Type B pancreatic cell (in vitro differentiated cells): ENCODE measurements at places on chromosomes 3 and 15. TPM values are rescaled to one million over a fixed set of nuclear protein-coding genes. Genes with fewer than 3 reads are reported as not detected.

Gene ATP13A5
- not detected in 2 replicates for total RNA-seq

Gene ZBED2
- 2.2 and 3.3 TPM in 2 replicates for total RNA-seq

Gene HCN4
- total RNA-seq: 3.8 and 6.6 TPM in 2 replicates

Gene PLS1
- 14.6 and 23.2 TPM in 2 replicates for total RNA-seq

Gene NTRK3
- total RNA-seq: 2.9 and 16.9 TPM in 2 replicates

Gene XXYLT1
- total RNA-seq: 10.4 and 27.0 TPM in 2 replicates

Gene RYR3
- total RNA-seq: 2.2 and 2.9 TPM in 2 replicates

GRCh38 chr3:143973259-143974021 lies 1.8 kb downstream of the DIPK2A start:
- no peak for DNase-seq

DNA sequence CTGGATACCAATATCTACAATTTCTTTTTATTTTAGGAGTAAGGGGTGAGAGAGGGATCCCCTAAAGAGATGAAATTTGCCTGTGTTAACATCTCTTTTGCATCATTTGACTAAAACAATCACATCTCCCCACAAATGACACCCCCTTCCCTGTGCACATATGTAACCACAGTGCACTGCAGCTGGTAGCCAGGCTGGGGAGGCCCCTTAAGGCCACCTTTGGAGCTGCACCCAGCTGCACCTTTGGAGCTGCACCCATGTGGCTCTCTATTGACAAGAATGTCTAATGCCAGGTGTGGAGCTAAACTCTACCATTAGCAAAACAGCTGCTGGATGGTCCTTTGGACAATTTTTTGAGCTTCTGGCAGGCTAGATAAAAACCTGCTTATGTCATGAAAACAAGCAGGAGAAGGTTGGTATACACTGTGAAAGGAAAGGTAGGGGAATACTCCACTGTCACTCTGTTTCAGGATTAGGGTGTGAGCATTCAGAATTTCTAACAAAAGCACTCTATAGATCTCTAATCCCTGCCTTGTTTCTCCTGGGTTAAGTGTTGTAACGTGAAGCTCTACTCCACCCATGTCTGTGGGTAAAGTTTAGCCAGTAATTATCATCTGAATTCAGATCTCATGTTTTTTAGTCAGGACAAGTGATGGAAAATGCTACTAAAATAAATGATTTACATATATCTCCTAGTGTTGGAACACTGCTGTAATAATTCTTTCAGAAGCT lies 52.1 kb downstream of the TFG start:
- no peak for DNase-seq

- DNase-seq: no peak
Measured at GRCh38 chr15:42056934-42057798, 36.3 kb upstream of the PLA2G4E start.

DNA sequence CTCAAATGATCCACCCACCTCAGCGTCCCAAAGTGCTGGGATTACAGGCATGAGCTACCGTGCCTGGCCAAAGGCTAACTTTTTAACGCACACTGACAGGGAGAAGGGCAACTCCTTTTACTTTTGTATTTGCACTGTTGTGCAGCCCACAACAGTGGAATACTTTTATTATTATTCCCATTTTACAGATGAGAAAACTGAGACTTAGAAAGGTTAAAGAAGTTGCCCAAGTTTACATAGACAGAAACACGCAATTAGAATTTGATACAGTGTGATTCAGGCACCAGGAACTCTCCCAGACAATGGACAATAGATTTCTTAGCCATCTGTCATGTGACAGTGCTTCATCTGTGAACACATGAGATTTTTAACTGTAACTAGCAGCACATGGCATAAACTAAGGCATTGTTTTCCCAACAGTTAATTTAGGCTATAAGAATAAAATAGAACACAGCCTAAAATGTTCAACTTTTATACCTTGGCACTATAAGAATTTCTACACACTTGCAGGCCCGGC lies 18.8 kb downstream of the STAG1 start:
- DNase-seq: no peak

GRCh38 chr3:15299036-15299435 lies 33.4 kb downstream of the SH3BP5 start:
- no peak for DNase-seq

DNA sequence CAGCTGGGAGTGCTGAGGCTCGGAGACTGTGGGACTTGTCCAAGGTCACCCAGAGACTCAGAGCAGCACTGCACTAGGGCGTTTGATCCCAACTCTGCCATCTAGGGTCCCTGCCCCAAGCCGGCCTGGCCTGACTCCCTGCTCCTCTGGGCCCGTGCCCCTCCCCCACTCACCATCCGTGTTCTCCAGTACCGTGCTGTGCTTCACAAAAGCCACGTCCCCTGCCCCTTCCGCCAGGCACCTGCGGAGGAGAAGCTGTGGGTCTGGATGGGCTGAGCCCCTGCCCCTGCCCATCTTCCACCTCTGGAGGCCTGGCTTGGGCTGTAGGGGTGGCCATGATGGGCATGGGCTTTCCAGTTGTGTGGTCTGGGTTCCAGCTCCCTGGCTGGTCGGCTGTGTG lies 8.4 kb downstream of the MELTF start:
- DNase-seq: no peak

GRCh38 chr3:17116007-17116600 lies 231.3 kb downstream of the PLCL2 start:
- DNase-seq: no peak

GRCh38 chr3:182605882-182606611 lies 187.3 kb upstream of the ATP11B start:
- DNase-seq: no peak

GRCh38 chr3:16467393-16467792 lies 46.1 kb downstream of the RFTN1 start:
- DNase-seq: no peak

- no peak for DNase-seq
Measured at GRCh38 chr15:71195242-71195641, 80.0 kb downstream of the THSD4 start.

DNA sequence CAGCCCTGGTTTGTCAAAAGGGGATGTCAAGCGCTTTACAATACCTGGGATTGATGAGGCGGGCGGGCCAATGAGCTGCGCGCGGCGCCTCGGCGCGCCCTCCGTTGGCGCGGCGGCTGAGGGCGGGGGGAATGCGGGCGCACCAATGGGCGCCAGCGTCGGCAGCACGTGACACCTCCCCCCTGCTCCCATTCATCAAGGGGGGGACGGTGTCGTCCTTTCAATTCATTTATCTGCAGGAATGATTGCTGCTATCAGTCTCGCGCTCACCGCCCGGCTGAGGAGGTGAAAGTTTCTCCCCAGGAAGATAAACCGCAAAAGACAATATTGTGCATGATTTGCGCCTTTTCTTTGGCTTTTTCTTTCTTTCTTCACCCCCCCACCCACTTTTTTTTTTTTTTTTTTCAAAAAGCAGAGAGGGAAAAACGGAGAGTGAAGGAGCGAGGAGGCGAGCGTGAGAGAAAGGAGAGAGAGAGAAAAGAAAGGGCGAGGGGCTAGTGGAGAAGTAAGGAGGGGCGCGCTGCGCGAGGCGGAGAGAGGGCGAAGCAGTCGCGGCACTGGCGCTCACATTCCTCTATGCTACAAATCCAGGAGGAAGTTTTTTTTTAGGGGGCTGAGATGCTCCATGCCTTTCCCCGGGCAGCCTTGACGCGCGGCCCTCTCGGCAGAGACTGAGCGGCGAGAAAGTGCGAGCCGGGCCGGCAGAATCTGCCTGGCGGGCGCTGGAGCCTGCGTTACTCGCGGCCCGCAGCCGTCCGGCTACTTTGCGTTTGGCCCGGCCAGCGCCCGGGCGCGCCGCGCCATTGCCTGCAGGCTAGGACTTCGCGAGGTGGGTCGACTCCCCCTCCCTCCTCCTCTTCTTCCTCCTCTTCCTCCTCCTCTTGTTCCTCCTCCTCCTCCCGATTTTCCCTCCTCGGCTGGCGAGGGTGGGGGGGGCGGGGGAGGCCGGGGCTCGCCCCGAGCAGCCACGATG lies at the start of gene ZIC1:
TSS of gene ZIC1 (plus strand) at position 223 of the 973 bp plus-strand sequence. CDS start at position 971, 748 bp downstream.
- DNase-seq: no peak

- DNase-seq: no peak
Measured at GRCh38 chr15:74793135-74794028, 11.5 kb downstream of the CSK start.
